M059J (cell line): ENCODE measurements at places on chromosomes 7 and 10.
A peak's percentile ranks its signal among the peaks of the same experiment; 100 is the strongest.

DNA sequence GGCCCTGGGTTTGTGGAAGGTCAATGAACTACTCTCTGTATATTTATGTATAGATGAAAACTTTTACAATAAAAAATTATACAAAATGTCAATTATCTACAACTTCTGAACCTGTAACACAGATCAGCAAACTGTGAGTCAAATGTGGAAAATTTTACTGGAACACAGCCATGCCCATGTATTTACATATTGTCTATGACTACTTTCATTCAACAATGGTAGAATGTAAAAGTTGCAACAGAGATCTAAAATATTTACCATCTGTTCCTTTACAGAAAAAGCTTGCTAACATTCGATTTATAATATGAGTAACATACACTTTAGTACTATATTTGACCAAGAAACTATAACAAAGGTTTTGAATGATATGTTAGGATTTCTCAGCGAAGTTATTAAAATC, 481.6 kb downstream of the PARD3 start:
- DNase-seq = peak; percentile 14

- DNase-seq = no peak
Measured at GRCh38 chr7:12369072-12369471, 34.6 kb downstream of the VWDE start.

GRCh38 chr7:157470017-157470322, 133.2 kb downstream of the DNAJB6 start:
- DNase-seq = no peak

- DNase-seq = no peak
Measured at GRCh38 chr10:122665329-122665860, 34.3 kb downstream of the C10orf120 start.
